ENCODE measurements at places on chromosomes 5 and 9.
A peak's percentile ranks its signal among the peaks of the same experiment; 100 is the strongest.

GRCh38 chr5:157665467-157666070, 5.8 kb upstream of the C5orf52 start:
- DNase-seq, result peak; percentile 38

DNA sequence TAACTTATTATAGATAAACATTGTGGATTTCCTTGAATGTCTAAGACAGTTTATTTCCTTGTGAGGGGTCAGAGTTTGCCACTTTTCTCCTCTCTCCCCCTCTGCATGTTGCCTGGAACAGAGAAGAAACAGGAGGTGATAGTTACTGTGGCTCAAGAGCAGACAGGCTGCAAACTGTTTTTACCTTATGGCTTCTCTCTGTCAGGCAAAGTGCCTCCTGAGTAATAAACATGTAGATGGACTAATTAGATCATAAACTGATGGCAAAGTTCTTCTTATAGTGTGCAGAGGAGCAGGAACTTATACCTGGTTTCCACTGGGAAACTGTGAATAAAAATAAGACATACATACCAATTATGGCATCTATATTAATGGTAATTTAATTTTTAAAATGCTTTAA, 133.1 kb upstream of the CDH12 start:
- no peak for DNase-seq

- no peak for DNase-seq
Measured at GRCh38 chr9:8816361-8816760, 1016.8 kb upstream of the DMAC1 start.

GRCh38 chr9:129569502-129570449, 51.1 kb downstream of the C9orf50 start:
- no peak for DNase-seq

DNA sequence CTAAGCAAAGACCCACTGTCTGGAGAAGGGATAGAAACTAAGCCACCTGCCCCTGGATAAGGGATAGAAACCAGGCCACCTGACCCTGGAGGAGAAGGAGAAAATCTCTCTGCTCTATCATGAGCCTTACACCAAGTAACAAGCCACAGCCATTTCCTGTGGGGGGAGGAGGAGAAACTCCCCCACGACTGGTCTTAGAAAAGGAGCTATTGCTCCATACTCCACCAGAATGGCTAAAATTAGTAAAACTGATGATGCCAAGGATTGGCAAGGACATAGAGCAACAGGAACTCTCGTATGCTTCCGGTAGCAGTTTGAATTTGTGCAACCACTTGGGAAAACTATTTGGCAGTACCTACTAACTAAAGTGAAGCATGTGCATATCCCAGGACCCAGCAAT, 70.8 kb downstream of the ACTL7B start:
- DNase-seq, result no peak

DNA sequence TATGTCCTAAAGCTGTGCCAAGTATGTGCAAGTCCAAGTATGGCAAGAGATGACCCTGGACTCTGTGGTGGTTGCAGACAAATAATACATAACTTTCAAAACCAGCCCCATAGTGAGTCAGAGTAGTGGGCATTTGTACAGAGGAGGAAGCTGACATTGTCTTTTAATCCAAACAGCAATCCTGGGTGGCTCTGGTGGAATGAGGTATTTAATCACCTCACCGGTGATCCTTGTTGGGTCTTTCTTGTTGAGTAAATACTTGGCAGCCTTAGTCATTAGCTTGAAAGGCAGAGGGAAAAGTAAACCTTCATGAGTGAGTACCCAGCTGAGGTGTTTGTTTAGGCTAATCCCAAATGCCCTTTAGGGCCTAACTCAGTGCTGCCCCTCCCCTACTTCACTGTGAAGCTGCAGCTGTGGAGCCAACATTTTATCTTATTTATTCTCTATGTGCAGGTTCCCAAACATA, 148.7 kb upstream of the SLC12A2 start:
- DNase-seq, result no peak

DNA sequence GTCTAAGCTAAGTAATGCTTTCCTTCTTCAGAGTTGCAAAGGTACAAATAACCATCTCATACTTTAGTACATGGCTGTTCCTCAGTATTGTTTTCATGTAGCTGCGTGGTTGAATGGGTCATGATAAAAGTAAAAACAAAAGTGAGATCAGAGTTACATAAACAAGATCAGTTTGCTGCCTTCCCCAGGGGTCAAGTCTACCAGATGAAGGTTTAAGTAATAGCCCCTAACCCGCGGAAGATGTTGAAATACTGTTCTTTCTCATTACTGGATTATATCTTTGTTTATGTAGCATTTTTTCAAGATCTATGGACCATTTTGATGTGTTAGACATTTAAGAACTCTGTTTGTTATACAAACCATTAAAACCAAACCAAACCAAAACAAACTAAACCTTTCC, 34.1 kb upstream of the ARRDC3 start:
- no peak for DNase-seq

DNA sequence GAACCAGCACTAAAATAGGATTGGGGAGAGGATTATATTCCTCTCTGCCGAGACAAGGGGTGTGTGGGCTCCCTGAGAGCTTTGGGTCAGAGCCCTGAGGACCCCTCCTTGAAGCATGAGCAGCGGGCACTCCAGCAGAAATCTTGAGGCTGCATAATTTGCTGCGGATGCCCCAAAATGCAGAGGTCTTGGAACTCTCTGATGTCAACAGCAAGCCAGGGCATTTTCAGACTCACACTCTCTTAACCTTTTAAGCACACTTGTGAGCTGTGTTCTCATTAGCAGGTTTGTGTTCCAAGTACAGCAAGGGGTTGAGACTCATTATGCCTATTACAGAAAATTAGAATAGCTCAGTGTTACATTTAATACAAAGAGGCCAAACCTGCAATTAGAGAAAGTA, 513.0 kb upstream of the ADAMTS16 start:
- DNase-seq, result no peak

DNA sequence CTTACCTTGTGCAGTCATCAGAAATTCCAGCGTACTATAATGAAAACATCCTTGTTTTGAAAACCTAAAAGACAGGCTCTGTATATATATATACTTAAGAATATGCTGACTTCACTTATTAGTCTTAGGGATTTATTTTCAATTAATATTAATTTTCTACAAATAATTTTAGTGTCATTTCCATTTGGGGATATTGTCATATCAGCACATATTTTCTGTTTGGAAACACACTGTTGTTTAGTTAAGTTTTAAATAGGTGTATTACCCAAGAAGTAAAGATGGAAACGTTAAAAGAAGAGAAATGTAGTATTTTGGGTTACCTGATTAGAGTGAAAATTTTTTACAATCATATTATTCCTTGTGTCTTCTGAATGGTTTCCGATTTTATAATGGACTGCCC, 131.4 kb downstream of the CDH6 start:
- no peak for DNase-seq
